Nephron progenitor cell (in vitro differentiated cells): ENCODE measurements at places on chromosomes 12 and 14.

- DNase-seq, result no peak
Observed at GRCh38 chr12:7859552-7859951, 13.2 kb downstream of the SLC2A14 start.

GRCh38 chr12:67415473-67415872 lies 146.3 kb downstream of the CAND1 start:
- no peak for DNase-seq

- DNase-seq, result no peak
Observed at GRCh38 chr14:94515426-94515825, 6.2 kb upstream of the SERPINA12 start.

DNA sequence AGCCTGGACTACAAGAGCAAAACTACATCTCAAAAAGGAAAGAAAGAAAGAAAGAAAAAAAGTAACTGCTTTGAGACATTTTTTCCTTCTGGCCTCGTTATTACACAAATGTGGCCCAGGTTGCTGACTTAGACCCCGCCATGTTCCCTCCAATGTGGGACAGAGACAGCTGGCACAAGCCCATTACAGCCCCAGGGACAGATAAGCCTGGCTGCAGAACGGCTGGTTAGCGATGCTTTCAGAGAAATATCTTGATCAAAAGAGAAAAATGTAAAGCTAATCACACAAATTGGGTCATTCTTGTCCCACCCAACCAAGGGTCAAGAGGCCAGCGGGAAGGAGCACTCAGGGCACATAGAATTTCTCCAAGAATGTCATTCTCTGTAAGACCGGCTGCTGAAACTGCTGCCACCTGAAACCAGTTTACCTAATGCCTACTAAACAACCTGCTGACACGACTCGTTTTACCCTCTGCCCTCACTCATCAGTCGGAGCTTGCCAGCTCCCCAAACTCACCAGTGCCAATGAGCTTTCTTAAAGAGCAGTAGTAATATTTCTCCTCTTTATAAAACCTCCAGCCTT lies 63.1 kb downstream of the TNFAIP2 start:
- DNase-seq, result no peak

DNA sequence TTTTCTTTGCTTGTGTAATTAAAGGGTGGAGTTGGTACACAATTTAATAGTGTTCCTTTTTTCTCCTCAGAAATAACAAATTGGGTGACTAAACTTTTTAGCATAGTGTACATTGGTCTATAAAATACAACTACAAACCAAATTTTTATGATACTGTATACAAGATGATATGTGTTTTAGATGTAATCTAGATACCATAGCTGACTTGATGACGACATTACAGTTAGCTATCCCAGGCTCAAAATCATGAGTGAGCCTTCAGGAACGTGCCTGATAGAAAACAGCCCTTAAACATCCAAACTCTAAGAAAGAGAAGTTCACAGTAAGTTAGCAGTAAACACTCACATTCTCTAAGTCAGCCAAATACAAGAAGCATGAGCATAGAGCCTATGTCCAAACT lies 99.0 kb upstream of the SSTR1 start:
- DNase-seq, result no peak

- no peak for DNase-seq
Observed at GRCh38 chr14:76305268-76305826, 70.6 kb upstream of the ESRRB start.

DNA sequence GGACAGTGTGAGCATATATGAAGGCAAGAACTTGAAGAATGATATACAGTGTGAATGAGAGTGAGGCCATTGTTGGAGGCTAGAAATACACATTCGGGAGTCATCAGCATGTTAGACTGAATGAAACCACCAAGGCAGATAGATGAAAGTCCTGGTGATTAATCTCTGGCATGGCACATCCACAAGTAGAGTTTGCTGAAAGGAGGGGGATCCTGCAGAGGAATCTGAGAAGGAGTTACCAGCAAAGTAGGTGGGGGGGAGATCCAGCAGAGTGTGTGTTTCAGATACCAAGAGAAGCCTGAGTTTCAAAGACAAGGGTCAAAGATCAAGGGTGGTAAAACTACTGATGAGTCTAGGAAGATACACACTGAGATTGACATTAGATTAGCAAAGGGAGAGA lies 426.7 kb upstream of the DCN start:
- peak; percentile 36 for DNase-seq

- peak; percentile 99 for DNase-seq
Observed at GRCh38 chr14:103715052-103716000, at the start of the genes XRCC3 and ZFYVE21. TSS of gene XRCC3 (minus strand) at chr14:103715451. CDS start at chr14:103711087, 4,364 bp downstream. TSS of gene ZFYVE21 (plus strand) at chr14:103715810. CDS start at chr14:103715842, 32 bp downstream.

DNA sequence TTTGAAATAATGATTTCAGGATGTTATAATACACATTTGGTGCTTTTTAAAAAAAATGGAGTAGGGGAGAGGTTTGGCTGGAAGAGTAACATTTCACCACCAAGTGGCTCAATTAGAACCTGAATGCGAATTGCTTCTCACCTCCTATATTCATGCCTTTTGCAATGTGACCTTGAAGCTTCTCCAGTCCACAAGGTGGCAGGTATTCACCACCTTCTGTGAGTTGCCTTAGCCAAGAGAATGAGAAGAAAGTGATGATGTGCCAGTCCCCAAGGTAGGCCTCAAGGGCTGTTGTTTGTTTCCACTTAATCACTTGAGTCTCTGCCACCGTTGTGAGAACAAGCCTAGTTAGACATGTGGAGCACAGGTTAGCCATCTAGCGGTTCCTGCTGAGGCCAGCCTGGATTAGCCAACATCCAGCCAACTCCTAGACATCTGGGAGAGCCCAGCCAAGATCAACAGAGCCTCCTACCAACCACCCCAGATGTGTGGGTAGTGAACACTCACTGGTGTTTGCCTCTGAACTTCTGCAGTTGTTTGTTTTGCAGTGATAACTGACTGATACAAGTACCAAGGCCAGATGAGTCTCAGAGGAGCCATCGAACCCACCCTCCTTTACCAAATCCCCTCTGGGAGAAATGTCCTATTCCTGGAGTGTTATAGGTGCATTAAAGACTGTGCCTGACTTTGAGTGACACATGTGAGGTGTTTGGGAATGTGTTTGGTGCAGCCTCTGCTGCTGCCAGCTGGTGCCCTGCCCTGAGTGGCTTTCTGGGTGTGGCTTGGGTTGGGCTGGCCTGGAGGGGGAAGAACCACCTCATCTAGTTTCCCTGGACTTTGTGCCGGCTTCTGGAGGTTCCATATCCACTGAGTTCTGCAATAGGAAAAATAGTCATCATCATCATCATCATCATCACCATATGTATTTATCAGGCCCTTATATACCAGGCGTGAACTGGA lies 132.5 kb upstream of the RFLNA start:
- DNase-seq, result no peak

DNA sequence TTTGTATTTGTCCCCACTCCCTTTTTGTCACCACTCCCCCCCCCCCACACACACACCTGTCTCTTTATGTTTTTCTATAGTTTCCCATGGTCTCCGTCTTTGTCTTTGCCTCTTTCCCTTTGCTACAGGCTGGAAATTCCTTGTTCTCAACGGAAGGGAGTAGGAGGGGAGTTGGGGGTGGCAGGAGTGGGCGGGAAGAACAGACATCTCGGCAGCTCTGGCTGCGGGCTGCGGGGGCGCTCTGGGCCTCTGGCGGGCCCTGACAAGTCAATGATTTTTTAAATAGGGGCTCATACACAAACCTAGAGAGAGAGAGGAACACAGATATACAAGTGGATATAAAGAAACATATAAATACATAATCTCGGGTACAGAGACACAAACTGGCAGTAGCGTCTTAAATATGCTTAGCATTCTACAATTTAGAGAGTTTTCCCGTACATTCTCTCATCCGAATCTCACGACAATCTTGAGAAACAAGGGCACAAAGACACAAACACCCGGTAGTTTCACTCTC lies 2.4 kb upstream of the NAB2 start:
- DNase-seq, result peak; percentile 61

DNA sequence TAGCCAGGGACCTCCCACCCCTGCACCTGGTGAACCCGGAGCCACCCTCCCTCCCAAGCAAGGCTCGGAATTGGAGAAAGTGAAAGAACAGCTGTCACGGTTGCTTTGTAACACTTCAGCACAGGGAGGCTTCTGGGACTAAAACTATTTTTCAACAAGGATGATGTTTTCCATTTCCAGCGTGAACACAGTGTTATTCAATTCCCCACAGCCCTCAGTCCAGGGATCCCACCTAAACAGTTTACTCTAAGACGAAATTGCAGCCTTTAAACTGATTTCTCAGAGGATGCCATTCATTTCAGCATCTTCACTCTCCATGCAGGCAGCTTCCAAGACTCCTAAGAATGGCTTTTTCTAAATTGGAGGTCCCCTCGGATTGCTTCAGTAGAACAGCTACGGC lies 229.2 kb downstream of the SLC15A4 start:
- DNase-seq, result no peak

- DNase-seq, result no peak
Observed at GRCh38 chr12:104643819-104644669, 187.3 kb downstream of the CHST11 start.

- DNase-seq, result no peak
Observed at GRCh38 chr12:32765906-32766305, 10.2 kb upstream of the YARS2 start.

GRCh38 chr14:71554323-71554722 lies 377.9 kb upstream of the RGS6 start:
- DNase-seq, result no peak

GRCh38 chr12:58131986-58132755 lies 190.8 kb downstream of the ATP23 start:
- no peak for DNase-seq

DNA sequence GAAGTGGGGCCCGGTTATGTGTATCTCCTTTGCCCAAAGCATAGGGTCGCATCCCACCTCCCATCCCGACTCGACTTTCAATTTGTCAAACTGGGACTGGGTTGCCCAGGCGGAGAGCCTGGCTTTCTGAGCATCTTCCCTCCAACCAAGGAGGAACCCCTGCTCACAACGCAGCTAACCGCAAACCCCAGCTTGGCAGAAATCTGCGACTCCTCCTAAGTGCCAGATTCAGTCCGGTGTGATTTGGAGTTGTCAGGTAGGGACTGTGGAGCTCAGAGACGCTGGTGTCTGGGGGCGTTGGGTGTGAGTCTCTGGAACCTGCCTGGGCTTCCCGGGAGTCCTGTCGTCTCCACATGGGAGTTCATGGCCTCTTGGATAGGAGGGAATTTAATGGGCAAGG lies 1126.7 kb downstream of the AACS start:
- DNase-seq, result no peak

- no peak for DNase-seq
Observed at GRCh38 chr12:52517005-52517835, 3.0 kb downstream of the KRT5 start.

GRCh38 chr12:74412606-74413230 lies 124.9 kb upstream of the ATXN7L3B start:
- no peak for DNase-seq

DNA sequence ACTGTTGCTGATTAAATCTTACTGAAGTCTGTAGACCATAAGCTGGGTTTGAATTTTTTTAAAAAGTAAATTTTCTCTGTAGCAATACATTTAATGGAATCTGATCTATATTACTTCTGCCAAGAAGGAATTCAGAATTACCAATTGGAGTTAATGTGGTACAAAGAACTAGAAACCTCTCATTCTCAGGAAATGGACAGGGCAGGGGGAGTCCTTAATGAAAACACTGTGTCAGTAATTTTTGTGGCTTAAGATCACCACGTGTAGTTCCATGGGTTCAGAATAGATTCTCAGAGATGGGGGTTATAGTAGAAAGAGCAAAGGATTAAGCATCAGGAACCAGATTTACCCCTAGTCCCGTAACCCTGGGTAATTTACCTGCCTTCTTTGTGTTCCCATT lies 30.3 kb downstream of the FBXL14 start:
- DNase-seq, result no peak

- no peak for DNase-seq
Observed at GRCh38 chr14:73237219-73237785, at the start of gene PAPLN. TSS of gene PAPLN (plus strand) at chr14:73237506. CDS start at chr14:73239779, 2,273 bp downstream.

DNA sequence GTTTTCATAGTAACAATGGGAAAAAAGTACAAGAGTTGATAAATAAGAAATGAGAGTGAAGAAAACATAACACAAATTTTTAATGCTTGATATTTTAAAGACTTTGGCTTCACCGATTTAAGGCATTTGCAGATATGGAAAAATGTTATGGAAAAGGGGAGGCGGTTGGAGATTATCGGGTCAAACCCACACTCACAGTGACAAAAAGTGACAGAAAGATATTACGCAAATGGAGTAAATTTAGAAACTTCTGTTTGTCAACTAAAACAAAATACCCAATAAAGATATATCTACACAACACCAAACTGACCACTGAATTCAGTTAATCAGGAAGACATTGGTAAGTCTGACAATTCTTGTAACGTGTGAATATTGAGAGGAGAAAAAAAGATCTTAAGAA lies 2.5 kb downstream of the PPP1R12A start:
- DNase-seq, result no peak

GRCh38 chr12:111057701-111058425 lies 137.5 kb upstream of the MYL2 start:
- DNase-seq, result no peak
